ENCODE measurements at places on chromosomes 7 and 10.
A peak's percentile ranks its signal among the peaks of the same experiment; 100 is the strongest.

GRCh38 chr7:106057962-106058927 is 53.9 kb downstream of the SYPL1 start:
- no peak for DNase-seq

DNA sequence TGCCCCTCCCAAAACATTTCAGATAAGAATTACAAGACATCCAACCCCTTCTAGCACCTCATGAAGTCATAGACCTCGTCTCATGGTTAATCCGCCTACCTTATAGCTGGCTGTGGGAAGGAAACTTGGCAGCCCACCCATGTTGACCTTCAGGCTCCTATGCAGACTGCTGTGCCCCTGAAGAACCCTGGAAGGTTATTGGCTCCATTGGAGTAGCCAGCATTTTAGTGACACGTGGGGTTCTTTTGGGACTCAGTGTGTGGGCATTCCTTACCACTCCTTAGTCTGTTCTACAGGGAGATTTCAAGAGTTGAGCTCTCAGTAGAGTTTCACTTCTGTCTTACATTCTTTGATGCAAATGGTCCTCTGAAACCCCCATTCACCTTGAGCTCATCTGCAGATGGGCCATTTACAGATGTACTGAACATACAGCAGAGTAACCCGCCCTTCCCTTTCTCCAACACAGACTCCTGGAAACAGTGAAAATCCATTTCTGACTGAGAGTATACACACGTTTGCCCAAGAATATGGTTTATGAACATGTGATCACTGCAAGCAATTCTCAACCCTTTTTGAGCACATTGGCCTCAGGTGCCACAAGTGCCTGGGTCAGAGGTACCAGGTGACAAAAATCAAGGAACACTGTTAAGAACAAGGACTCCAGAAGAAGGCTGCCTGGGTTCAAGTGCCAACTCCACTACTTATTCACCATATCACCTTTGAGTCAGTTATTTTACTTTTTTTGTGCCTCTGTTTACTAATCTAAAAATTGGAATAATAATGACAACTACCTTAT is 54.0 kb upstream of the HECW1 start:
- DNase-seq: no peak

DNA sequence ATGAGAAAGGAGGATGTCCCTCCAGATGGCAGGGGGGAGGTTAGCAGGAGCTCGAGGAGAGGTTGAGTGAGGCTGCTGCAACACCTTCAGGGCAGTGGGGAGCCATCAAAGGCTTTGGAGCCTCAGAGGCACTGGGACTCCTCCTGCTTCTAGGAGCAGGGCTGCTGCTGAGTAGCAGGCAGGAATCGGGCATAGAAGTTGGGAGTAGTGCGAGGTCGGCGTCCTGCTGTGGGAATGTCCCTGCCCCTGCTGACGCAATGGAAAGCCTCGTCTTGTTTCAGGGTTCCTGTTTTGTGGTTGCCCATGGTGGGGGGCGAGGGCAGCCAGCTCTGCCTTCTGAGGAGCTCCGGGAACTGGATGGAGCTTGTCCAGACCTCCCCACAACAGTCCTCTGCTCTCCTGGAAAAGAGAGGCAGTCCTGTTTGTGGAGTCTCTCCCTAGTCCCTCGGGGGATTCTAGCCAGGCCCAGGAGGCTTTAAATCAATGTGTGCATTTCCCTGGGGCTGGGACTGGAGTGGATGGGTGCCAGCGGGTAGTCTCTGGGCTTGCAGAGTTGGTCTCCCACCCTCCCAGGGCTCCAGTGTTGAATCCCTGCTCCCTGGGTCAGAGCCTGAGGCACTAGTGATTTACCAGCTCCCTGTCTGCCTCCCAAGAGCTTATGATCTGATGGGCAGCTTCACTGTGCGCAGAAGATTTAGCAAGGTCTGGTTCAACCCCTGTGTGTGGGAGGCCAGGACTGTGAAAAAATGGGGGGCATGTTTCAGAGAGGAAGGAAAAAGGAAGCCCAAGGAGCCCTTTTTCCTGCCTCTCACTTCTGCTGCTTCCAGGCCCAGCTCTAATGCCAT is 98.7 kb upstream of the PPIF start:
- DNase-seq: peak; percentile 31

- DNase-seq: no peak
Measured at GRCh38 chr10:117138838-117139580, 939 bp upstream of the VAX1 start.

GRCh38 chr7:51785876-51786275 is 469.3 kb upstream of the COBL start:
- no peak for DNase-seq

GRCh38 chr10:104317726-104318299 is 20.5 kb downstream of the ITPRIP start:
- DNase-seq: no peak

- peak; percentile 28 for DNase-seq
Measured at GRCh38 chr7:156640949-156641485, 443 bp downstream of the RNF32 start.

- DNase-seq: no peak
Measured at GRCh38 chr7:81709836-81710235, 60.0 kb downstream of the HGF start.

GRCh38 chr7:7169296-7169695 is 13.0 kb upstream of the C1GALT1 start:
- no peak for DNase-seq

- no peak for DNase-seq
Measured at GRCh38 chr10:127090138-127090537, 106.3 kb downstream of the INSYN2A start.

DNA sequence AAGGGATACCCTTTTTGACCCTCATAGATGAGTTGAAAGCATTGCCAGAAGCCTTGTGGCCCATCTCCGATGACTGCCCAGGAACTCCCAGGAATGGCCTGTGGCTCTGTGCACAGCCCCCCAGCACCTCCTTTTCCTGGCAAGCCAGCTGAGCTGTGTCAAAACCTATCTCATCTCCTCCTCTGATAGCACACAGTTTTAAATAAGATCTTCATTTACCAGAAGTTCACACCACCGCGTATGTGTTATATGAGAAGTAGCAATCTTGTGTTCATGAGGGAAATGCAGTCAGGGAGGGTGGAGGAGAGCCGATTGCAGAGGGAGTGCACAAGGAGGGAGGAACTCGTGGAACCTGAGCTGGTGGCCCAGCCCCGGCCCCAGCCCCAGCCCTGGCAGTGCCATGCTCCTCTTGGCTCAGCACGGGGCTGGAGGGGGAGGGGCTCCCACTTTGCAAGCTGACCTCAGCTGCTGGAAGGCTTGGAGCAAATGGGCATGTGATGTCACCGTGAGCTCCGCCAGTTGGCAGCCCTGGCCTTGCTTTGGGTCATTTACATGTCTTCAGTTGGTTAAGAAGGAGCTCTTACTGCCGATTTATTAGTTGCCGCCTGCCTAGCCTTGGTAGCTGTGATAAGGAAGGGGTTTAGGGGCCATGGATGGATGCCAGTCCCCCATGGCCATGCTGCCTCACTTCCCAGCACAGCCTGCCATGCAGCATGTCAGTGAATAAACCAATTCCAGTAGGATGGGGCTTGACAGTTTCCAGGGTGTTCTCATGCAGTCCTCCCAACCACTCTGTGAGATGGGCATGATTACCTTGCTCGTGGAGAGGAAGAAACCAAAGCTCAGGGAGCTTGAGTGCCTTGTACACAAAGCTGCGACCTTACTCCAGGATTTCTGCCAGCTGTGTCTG is 20.0 kb downstream of the UNC5B start:
- no peak for DNase-seq

- DNase-seq: no peak
Measured at GRCh38 chr7:102000123-102000522, 182.7 kb downstream of the CUX1 start.

GRCh38 chr7:135170274-135170997 is at the start of gene CYREN:
TSS of gene CYREN (minus strand) at chr7:135170707. CDS start at chr7:135168922, 1,785 bp downstream.
- DNase-seq: peak; percentile 90

DNA sequence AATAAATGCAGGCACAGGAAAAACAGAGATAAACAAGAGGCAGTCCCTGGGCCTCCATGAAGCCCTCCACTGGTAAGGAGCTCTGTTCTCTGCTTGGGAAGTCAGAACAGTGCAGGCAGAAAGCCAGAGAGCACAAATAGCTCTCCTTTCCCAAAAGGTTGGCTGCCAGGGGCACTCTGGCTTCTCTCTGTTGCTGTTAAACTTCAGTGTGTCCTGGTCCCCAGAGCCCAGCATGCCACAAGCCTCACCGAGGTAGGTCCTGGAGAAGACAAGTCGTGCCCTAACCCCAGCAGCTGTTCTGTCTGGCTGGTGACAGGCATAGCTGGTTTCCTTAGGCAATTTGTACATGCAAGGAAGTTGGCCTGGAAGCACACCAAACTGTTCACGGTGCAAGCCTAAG is 17.3 kb downstream of the SLC16A12 start:
- no peak for DNase-seq

- DNase-seq: no peak
Measured at GRCh38 chr7:101818287-101819071, 1.1 kb downstream of the CUX1 start.
